ENCODE measurements at places on chromosomes 7 and 10.

- DNase-seq: no peak
Observed at GRCh38 chr10:95325863-95326262, 35.1 kb upstream of the PDLIM1 start.

DNA sequence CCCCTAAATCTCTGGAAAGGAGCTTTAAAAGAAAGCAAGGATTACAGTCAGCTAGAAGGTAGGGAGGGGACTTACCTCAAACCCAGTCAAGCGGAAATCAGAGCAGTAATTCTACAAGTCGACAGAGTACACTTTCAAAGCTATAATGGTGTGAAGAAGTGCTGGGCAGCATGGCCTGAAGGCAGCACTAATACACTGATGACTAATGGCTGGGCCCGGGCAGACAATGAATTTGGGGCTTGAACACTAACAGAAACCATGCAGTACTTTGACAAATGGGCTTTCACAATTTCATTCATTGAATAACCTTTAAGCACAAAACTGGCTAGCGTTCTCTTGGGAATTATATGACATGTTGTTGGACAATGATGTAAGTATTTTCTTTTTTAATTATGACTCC, 4.7 kb downstream of the GLI3 start:
- peak; percentile 82 for DNase-seq

GRCh38 chr10:24439935-24440334, 231.0 kb downstream of the KIAA1217 start:
- no peak for DNase-seq

- peak; percentile 67 for DNase-seq
Observed at GRCh38 chr10:15167411-15168290, 842 bp downstream of the NMT2 start.

DNA sequence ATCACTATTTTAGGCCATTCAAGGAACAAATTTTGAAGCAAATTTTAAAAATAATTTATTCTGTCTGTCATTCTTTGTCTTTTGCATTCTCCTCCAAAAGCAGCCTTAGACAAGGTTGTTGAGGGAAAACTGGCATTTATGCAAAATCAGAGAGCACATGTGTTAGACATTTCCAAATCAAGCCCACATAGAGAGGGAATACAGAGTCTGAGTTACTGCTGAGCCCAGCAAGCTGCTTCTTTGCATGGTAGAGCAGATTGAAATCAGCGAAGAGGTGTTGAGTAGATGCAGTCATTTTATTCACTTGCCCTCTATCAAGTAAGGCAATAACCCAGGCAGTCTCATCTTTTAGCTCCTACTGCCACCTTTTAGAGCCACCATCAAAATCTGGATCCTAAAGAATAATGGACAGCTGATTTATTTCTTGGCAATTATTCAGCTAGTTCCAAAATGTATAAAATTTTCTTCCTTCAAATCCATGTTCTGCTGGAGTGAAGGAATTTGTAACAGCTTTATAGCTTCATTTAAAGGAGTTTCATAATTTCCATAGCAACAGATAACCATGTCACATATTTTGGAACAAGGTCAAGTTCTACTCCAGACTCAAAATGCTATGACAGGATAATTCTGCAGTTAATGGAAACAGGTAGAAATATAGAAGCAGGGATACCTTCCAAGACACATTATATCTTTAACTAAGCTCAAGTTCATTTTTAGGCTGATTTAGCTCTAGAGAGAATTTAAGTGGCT, 7.3 kb upstream of the PCDH15 start:
- DNase-seq: no peak

DNA sequence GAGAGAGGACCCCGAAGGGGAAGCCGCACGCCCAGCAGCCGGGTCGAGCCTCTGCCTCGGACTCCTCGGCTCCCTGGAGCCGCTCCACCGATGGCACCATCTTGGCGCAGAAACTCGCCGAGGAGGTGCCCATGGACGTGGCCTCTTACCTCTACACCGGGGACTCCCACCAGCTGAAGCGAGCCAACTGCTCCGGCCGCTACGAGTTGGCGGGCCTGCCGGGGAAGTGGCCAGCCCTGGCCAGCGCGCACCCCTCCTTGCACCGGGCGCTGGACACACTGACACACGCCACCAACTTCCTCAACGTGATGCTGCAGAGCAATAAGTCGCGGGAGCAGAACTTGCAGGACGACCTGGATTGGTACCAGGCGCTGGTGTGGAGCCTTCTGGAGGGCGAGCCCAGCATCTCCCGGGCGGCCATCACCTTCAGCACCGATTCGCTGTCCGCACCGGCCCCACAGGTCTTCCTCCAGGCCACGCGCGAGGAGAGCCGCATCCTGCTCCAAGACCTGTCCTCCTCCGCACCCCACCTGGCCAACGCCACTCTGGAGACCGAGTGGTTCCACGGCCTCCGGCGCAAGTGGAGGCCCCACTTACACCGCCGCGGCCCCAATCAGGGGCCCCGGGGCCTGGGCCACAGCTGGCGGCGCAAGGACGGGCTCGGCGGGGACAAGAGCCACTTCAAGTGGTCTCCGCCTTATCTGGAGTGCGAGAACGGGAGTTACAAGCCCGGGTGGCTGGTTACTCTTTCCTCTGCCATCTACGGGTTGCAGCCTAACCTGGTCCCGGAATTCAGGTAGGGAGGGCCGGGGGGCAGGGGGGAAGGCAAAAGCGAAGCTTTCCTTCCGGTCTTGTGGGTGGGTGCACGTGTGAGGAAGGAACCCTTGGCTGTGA, 973 bp downstream of the GPR158 start:
- no peak for DNase-seq

- DNase-seq: no peak
Observed at GRCh38 chr10:37952926-37953325, 23.5 kb downstream of the ZNF25 start.

DNA sequence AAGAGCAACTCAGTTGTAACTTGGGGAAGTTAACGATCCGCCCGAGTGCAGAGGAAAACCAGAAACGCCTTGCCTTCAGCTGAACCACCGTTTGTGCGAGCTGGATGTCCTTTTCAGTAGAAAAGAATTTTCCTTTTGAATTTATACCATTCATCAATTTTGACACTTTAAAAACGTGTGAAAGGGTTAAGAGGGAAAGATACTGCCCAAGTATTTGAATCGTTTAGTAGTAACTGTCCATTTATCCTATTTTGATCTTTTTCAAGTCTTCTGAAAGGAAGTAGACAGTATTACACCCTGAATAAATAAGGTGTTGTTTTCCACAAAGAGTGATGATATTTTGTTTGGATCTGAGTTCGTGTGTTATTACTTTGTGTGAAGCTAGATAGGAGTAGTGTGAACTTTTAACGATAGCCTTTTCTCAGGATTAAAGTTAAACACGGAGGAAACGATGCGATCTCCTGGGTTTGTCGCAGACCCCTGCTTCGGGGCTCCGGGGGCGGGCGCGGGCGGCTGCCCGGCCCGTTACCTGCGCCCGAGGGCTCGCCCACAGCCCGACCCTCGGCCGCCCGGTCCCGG, 830 bp upstream of the BMI1 start:
- no peak for DNase-seq

GRCh38 chr10:26430641-26431163, 7.4 kb upstream of the APBB1IP start:
- peak; percentile 65 for DNase-seq

GRCh38 chr7:80699721-80700256, 61.3 kb downstream of the CD36 start:
- DNase-seq: no peak

DNA sequence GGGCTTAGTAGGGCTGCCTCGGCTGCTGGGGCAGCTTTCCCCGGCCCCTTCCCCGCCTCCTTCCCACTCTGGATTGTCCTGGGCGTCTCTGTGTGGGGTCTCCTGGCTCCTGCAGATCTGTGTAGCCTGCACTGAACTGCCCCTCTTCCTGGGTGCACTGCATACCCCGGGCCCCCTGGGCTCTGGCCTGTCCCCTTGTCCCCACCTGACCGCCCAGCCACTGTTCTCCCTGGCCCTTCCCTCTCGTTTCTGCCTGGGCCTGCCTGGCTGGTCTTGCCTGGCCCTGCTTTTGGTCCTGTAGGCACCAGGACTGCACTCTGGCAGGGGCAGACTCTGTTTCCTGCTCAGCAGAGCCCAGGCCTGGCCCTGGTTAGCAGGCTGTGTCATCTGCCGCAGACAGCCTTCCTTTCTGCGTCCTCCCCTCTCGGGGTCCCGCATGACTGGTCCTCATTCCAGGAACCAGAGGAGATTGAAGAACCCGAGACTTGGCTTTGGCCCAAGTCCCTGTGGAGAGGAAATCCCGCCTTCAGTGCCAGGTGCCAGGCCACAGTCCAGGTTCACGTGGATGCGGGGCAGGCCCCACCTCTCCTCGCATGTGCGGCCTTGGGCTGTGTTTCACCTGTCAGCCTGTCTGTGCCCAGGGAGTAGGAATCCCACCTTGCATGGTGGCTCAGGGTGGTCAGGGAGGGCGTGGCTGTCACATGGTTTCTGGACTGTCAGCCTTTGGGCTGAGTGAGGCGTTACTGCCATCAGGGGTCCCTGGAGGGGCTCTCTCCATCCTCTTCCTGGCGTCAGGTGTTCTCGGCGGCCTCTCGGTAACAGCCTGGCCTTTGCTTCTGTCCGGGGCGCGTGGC, 9.2 kb downstream of the INPP5A start:
- DNase-seq: no peak

DNA sequence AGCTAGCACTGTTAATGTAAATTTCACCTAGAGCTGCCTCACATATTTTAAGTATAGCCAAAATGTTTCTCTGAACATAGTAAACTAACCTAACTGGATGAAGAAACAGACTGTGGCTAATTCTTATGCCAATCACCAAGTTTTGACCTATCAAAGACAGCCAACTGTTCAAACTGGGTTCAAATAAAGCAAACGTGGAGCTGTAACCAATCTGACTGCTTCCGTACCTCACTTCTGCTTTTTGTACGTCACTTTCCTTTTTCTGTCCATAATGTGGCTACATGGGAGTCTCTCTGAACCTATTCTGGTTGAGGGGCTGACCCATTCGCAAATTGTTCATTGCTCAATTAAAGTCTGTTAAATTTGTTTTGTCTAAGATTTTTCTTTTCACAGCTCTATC, 66.3 kb upstream of the ETV1 start:
- no peak for DNase-seq

GRCh38 chr7:50513166-50513871, 51.9 kb downstream of the DDC start:
- no peak for DNase-seq

- no peak for DNase-seq
Observed at GRCh38 chr10:113808168-113808567, 45.7 kb downstream of the DCLRE1A start.

- no peak for DNase-seq
Observed at GRCh38 chr10:48389272-48389671, 82.8 kb downstream of the MAPK8 start.

GRCh38 chr7:2553831-2554581, 1.3 kb downstream of the BRAT1 start:
- DNase-seq: no peak

DNA sequence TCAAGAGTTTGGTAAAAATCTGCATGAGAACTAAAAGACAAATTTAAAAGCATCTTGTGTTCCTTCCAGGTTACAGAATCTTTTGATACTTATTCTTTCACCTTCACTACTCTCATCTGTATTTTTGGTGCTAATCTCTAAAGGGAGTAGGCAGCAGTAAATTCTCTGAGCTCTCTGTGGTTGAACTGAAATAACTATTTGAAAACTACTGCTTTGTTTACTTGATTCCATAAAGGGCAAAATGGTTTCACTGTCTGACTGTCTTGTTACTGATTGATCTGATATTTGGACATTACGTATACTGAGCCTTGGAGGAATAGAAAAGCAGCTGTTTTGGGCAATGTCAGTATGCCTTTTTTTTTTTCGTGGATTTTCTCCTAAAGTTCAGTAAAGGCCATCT, 103.3 kb downstream of the CHRM2 start:
- DNase-seq: no peak

GRCh38 chr7:83211685-83212084, 49.0 kb upstream of the PCLO start:
- DNase-seq: no peak

- DNase-seq: no peak
Observed at GRCh38 chr7:36929791-36930190, 205.5 kb upstream of the AOAH start.
